ENCODE measurements at places on chromosomes 2 and 18.

DNA sequence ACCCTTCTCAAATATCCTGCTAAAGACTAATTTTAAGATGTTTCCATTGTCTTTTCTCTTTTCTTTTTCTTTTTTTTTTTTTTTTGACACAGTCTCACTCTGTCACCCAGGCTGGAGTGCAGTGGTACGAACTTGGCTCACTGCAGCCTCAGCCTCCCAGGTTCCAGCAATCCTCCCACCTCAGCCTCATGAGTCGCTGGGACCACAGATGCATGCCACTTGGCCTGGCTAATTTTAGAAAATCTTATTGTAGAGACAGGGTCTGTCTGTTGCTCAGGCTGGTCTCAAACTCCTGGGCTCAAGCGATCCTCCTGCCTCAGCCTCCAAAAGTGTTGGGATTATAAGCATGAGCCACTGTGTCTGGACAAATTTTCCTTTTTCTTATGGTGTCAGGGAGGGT is 167.5 kb downstream of the MCFD2 start:
- DNase-seq = no peak

DNA sequence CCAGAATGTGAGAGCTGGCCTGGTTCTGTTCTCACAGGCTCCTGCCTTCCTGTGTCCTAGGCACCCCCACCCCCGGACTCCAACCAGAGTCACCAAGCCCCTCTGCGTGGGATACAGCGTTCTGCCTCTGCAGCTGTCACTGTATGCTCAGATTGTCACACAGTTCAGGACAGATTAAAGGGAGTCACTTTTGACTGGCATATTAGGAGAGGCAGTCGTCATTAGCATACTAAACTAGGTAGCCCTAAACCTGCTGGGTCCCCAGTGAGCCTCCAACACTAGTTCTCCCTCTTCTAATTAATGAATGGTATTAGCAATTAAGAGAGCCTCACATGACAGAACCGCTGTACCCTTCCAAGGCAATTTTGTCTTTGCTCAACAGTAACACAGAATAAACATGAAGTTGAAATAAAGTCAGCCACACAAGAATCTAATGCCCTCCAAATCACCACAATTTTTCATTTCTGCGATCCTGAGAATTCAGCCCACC is 340.2 kb downstream of the CMPK2 start:
- DNase-seq = no peak

- DNase-seq = no peak
These were observed 64.0 kb downstream of the RALBP1 start for GRCh38 chr18:9539283-9539682.

DNA sequence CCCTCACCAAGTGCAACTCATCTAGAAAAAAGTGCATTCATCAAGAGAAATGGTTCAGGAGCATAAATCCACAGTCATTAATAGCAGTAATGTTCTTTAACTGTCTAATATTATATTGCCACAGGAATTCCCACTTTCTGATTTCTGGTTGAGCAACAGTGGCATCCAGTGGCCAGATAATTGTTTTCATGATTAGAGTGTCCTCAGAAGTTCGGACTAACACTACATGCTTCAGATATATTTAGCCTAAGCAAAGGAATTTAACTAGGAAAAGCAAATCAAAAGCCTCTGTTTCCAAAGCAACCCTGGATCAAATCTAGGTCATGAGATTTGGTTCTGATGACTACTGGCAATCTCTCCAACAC is 9.8 kb upstream of the ERBB4 start:
- no peak for DNase-seq

GRCh38 chr18:50410008-50410407 is 35.2 kb downstream of the SKA1 start:
- DNase-seq = no peak
